ENCODE measurements at places on chromosomes 2 and 18.

DNA sequence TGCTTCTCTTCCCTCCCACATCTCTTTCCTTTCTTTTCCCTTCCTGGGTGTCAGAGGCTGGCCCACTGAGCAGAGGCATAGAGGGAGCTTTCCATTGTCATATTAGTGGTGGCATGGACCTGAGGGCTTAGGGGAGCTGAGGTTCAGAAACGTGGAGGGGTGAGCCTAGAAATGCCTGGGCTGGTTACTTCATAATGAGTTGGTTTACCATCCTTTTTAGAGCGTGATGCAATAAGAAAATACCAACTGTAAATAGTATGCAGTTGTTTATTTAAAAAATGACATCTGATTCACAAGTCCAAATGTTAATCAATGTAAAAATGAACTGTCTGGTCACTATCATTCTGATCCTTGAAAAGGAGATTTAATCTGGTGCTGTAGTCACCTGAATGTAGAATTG is 46.3 kb downstream of the MYO1B start:
- no peak for DNase-seq

DNA sequence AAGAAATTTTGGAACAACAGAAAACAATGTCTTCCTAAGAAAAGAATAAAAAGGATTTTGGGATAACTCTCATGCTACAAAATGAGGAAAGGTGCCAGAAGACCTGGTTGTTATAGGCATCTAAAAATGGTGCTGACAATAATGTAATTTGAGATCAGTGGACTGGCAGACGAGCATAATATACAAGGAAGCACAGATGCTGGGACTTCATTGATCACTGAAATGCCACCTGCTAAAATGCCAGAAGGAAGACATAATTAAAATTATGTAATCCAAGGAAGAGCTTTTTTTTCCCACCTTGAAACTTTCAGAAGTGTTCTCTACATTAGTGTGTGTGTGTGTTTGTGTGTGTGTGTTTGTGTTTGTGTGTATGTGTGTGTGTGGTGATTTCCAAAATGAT is 535.9 kb downstream of the XIRP2 start:
- DNase-seq = no peak

- DNase-seq = peak; percentile 96
Measured at GRCh38 chr2:160417745-160418397, 75.7 kb downstream of the RBMS1 start.

DNA sequence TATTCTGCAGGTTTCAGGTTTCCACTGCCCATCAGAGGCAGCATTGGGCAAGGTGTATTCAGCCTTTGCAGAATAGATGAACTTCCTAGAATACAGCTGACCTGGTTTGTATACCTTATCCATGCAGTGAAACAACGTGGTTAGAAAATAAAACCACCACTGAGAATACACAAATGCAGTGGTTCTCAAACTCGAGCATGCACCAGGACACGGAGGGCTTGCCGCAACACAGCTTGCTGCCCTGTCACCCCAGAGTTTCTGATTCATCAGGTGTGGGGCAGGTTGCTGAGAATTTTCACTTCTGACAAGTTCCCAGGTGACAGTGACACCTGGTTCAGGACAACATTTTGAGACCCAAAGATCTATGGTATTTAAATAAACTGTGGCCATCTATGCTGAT is 23.4 kb upstream of the C1D start:
- no peak for DNase-seq

DNA sequence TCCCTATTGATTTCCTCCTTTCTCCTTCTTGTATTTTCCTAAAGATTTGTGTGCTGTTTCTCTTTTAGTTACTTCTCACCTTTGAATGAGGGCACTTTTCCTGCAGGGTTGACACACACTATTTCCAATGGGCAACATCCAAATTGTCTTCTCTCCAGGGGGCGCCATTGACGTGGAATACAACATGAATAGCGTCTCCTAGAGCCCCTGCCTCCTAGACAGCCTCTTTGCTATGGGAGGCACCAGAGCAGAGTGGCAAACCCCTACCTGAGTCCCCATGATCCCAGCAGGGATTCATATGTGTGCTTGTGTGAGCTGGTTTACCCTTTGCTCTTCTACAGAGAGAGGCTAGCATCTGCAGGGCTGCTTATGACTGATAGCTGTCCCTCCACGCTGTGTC is 61.3 kb upstream of the ITSN2 start:
- DNase-seq = no peak

DNA sequence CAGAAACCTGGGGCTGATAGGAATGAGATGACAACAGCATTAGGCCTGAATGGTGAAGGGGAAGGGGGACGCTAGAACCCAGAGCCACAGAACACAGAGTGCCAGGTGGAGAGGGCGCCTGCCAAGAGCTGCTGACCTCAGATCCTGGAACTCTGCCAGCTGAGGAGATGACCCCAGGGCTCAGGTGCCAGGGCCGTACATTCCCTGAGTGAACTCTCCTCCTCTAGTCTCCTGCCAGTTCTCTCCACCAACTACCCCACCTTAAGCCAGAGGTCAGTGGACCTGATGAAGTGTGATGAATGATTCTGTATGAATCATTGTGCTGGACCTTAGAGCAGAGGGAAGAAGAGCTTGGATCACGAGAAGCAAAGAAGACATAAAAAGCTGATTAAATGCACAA is 1582.2 kb upstream of the ACVR2A start:
- DNase-seq = no peak

DNA sequence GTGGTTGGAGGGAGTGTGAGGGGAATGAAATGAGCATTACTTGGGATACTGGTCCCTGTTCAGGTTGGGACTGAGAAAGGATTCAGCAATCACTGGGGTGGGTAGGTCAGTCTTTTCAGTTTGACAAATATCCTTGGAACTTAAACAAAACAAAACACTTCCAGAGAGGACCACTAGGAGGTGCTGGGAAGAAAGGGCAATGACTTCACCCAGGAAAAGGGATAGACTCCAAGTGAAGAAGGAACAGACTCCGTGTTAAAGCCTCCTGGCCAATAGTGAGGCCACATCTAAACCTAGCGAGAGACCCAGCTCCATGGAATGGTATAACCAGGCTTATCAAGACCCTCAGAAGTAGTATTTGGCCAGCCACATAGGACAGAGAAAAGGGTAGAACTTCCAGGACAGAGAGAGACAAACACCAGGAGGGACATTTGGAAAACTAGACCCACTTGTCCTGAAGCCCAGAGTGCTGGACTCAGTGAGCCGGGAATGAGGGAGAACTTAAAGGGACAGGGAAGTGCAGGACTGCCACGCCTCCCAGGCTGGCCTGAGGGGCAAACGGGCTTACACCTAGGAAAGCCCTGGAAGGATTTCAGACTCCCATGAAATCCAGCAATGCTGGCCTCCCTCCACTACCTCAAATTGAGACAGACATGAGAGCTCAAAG is 19.6 kb upstream of the KCNG3 start:
- peak; percentile 18 for DNase-seq

- no peak for DNase-seq
Measured at GRCh38 chr2:127527001-127527804, 914 bp upstream of the IWS1 start.

GRCh38 chr2:75074228-75074627 is 115.8 kb downstream of the POLE4 start:
- DNase-seq = no peak

- no peak for DNase-seq
Measured at GRCh38 chr18:38450876-38451275, 885.3 kb upstream of the CELF4 start.

DNA sequence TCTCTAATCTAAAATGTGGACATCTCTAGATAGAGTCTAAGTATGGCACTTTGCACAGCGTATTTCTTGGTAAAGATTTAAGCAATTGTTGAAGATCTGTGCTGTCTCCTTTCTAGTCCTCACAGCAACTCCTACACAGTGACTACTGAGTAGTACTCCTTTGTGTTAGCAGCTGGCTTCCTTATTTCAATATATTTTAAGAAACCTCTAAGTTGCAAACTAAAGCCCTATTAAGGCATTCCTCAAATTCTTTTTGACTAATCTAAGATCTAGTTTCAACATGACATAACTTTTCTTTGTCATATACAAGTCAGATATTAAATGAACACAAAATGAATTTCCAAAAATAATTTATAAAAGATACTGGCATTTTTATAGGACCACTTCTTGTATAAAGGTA is 121.8 kb upstream of the DNAJC10 start:
- peak; percentile 20 for DNase-seq

- no peak for DNase-seq
Measured at GRCh38 chr2:43717322-43717721, 41.1 kb upstream of the C1GALT1C1L start.

All from AG09309 (cell line).